Immature natural killer cell (primary cell): ENCODE measurements at places on chromosomes 6 and 20.

DNA sequence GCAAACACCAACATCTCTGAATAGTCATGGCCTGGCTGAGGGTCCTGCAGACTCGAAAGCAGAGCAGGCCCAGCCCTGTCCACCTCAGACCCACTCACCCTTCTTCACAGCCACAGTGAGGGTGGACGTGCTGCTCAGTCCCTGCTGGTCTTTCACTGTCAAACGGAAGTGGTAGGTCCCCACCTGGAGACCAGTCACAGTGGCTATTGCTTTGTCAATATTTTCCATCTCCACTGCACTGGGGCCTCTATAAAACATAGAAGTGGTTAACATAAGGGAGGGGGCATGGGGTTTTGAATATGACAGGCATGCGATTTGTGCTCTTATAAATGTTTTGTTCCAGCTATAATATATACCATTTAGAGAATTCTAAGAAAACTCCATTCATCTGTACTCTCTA lies 73.9 kb downstream of the ALDH5A1 start:
- H3K36me3 ChIP-seq, result no peaks in the 10 kb centered on the region
- H3K4me3 ChIP-seq, result no peak overlapping the region
- H3K4me1 ChIP-seq, result no peaks in the 10 kb centered on the region
- DNase-seq, result no peak

DNA sequence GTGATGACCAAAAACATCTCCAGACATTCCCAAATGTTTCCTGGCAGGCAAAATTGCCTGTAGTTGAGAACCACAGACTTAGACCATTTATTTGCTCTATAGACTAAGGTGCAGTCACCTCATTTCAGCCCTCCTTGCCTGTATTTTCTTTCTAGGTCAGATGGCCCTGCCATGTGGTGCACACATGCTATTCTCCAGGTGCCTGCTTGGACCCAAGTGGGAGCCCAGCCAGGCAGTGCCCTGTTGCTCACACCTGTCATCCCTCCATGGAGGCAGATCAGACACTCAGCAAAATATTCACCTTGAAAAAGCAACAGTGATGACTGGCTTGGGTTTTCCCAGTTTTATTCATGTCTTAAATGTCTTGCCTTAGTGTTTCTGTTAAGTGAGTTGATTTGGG lies 311.4 kb downstream of the TFAP2C start:
- no peak overlapping the region for H3K27ac ChIP-seq
- H3K36me3 ChIP-seq, result no peaks in the 10 kb centered on the region
- peaks cover 2% of the 10 kb centered on the region for H3K27me3 ChIP-seq
- H3K4me1 ChIP-seq, result no peaks in the 10 kb centered on the region
- H3K4me3 ChIP-seq, result no peak overlapping the region

DNA sequence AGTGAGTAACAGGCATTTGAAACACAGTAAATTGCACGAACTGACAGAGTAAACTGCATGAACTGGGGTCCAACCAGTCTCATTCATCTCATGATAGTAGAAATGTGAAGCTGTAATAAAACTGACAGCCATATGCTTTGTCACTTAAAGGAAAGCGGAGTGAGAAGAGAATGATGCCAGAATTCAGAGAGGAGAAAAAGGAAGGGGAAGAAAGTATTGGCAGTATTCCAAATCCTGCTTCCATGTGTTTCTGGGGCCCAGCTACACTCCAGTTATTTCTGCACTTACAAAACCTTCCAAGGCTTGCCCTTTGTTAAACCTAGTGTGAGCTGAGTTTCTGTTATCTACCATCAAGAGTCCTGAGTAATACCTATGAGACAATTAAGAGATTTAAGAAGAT lies 17.2 kb downstream of the SNX14 start:
- H3K36me3 ChIP-seq, result peaks cover 10% of the 10 kb centered on the region
- H3K27me3 ChIP-seq, result no peaks in the 10 kb centered on the region
- H3K27ac ChIP-seq, result no peak overlapping the region
- no peak overlapping the region for H3K4me3 ChIP-seq
- peaks cover 37% of the 10 kb centered on the region for H3K4me1 ChIP-seq
- no peak for DNase-seq

GRCh38 chr20:38735172-38735571 lies 10.9 kb downstream of the SLC32A1 start:
- no peaks in the 10 kb centered on the region for H3K36me3 ChIP-seq
- DNase-seq, result no peak
- peaks cover 17% of the 10 kb centered on the region for H3K4me1 ChIP-seq
- H3K4me3 ChIP-seq, result no peak overlapping the region
- H3K27ac ChIP-seq, result no peak overlapping the region
- peaks cover 20% of the 10 kb centered on the region for H3K27me3 ChIP-seq

DNA sequence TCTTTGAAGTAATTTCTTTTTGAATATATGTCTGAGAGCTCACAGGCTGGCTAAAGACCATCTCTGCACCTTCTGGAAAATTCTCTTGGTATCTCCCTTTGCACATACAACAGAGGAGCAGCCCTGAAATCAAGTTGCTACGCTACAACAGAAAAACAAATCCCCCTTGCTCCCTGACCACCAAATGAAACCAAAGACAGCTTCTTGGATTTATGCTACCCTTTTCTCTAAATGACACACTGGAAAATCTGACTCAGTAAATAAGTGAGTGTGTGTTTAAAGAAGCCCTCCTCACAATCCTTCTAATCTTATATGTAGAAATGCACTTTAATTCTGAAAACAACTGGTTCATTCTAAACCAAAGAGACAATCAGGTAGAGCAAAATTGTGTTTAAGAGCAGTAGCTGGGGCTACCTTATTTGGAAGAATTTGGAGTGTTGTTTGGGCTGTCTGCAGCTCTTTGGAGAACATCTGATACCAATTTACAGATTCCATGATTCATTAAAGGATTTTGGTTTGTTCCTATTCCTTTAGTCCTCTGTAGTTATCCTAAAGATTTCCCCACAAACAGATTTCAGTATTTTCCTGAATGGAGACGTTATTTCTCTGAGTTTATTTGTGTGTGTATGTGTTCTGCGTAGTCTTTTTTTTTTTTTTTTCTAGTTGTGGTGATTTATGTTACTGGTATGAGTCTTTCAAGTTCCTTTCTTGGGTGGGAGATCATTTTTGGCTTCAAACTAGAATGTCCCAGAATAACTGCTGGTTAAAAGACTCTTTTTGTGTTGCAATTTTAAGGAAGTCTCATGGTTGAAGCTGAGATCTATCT lies 36.4 kb upstream of the UTRN start:
- peaks cover 16% of the 10 kb centered on the region for H3K4me1 ChIP-seq
- H3K36me3 ChIP-seq, result no peaks in the 10 kb centered on the region
- H3K4me3 ChIP-seq, result no peak overlapping the region
- peaks cover 2% of the 10 kb centered on the region for H3K27me3 ChIP-seq
- no peak overlapping the region for H3K27ac ChIP-seq

DNA sequence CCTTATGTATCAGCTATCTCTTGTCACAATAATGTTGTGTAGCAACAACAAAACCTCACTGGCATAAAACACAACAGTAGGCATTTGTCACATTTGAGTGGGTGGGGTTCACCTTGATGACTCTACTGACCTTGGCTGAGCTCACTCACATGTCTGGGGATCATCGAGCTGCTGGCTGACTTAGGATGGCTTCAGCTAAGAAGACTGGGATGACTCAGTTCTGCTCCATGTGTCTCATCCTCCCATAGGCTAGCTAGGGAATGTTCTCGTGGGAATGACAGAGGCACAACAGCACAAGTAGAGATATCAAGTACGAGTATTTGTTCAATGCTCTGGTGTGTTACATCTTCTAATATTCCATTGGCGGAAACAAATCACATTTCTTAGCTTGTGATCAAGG lies 167.9 kb downstream of the PLCB1 start:
- H3K4me1 ChIP-seq, result peaks cover 10% of the 10 kb centered on the region
- no peaks in the 10 kb centered on the region for H3K27me3 ChIP-seq
- H3K27ac ChIP-seq, result no peak overlapping the region
- no peak overlapping the region for H3K4me3 ChIP-seq
- peaks cover 3% of the 10 kb centered on the region for H3K36me3 ChIP-seq

GRCh38 chr6:131657222-131657621 lies 20.1 kb downstream of the ENPP3 start:
- H3K4me1 ChIP-seq, result peaks cover 14% of the 10 kb centered on the region
- H3K36me3 ChIP-seq, result no peaks in the 10 kb centered on the region
- no peak overlapping the region for H3K27ac ChIP-seq
- no peaks in the 10 kb centered on the region for H3K27me3 ChIP-seq
- no peak for DNase-seq
- H3K4me3 ChIP-seq, result no peak overlapping the region

DNA sequence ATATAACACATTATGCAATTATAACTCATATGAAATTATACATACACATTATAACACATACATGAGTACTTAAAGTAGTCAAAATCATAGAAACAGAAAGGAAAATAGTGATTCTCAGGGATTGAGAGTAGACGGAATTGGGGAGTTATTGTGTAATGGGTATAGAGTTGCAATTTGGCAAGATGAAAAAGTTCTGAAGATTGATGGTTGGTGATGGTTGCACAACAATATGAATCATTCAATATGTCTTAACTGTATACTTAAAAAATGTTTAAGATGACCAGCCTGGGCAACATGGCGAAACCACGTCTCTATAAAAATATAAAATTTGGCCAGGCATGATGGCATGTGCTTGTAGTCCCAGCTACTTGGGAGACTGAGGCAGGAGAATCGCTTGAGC lies 372.7 kb downstream of the CDKAL1 start:
- H3K27ac ChIP-seq, result no peak overlapping the region
- no peak for DNase-seq

GRCh38 chr6:112031960-112032359 lies 21.9 kb upstream of the CCN6 start:
- H3K36me3 ChIP-seq, result no peaks in the 10 kb centered on the region
- no peak overlapping the region for H3K4me3 ChIP-seq
- H3K27me3 ChIP-seq, result peaks cover 2% of the 10 kb centered on the region
- H3K4me1 ChIP-seq, result peaks cover 28% of the 10 kb centered on the region
- DNase-seq, result no peak
- no peak overlapping the region for H3K27ac ChIP-seq

DNA sequence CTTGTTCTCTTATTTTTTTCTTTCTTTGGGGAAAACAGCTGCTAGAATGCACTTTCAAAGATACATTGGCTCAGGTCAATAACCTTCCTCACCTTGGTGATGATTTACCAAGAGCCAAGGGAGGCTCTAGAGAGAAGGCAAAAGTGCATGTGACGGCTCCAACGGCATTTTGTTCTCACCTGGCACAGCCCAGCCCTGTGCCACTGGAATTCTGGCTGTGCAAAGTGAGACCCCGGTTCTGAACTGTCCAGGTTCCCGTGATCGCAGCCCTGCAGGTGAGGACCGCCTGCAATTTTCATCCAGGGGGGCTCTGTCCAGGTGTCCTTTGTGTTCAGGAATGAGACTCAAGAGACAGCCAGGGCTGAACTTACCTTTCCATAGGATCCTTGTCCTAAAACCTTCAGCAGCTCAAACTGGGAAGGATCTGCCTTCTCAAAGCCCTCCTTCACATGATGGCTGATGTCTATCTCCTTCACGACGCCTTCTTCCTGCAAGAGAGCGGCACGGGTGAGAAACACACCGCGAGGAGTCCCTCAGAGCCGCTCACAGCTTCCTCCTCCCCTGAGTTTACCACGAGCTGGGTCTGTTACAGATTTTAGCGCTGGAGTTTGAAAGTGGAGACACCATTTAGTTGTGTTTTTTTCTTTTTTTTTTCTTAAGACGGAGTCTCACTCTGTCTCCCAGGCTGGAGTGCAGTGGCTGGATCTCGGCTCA lies 48.0 kb downstream of the RAMACL start:
- DNase-seq, result no peak
- no peak overlapping the region for H3K27ac ChIP-seq
- H3K36me3 ChIP-seq, result peaks cover 3% of the 10 kb centered on the region
- H3K4me3 ChIP-seq, result peak overlapping the region; percentile 21
- peaks cover 3% of the 10 kb centered on the region for H3K27me3 ChIP-seq

- H3K27me3 ChIP-seq, result peaks cover 16% of the 10 kb centered on the region
- H3K4me3 ChIP-seq, result no peak overlapping the region
- peak overlapping the region; percentile 98 for H3K27ac ChIP-seq
- peaks cover 57% of the 10 kb centered on the region for H3K4me1 ChIP-seq
- no peak for DNase-seq
Observed at GRCh38 chr20:36631646-36632045, 14.3 kb downstream of the SLA2 start.

- H3K27ac ChIP-seq, result no peak overlapping the region
- no peaks in the 10 kb centered on the region for H3K4me1 ChIP-seq
Observed at GRCh38 chr6:129544892-129545612, 164.9 kb downstream of the ARHGAP18 start.

GRCh38 chr6:56477241-56477640 lies 165.4 kb downstream of the DST start:
- H3K27me3 ChIP-seq, result no peaks in the 10 kb centered on the region
- no peaks in the 10 kb centered on the region for H3K4me1 ChIP-seq
- H3K4me3 ChIP-seq, result no peak overlapping the region

DNA sequence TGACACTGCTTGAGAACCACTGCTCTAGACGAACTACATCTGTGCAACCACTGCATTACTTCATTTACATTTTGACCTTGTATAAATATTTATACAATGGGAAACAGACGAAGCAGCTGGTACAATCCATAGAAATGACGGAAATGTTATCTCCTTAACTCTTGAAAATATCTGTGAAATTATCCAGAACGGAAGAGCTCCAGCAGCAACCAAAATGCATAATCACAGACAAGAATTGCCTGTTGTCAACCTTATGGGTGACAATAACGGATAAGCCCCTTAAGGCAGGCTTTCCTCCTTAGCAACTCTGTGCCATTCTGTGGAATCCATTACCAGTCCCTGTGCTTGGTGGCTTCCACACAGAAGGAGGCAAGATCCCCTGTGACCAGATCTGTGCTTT lies 115.4 kb downstream of the DTNBP1 start:
- DNase-seq, result no peak
- H3K27ac ChIP-seq, result no peak overlapping the region
- peaks cover 2% of the 10 kb centered on the region for H3K27me3 ChIP-seq
- no peak overlapping the region for H3K4me3 ChIP-seq

- no peak overlapping the region for H3K4me3 ChIP-seq
- H3K27ac ChIP-seq, result no peak overlapping the region
- DNase-seq, result no peak
- H3K4me1 ChIP-seq, result no peaks in the 10 kb centered on the region
- H3K36me3 ChIP-seq, result no peaks in the 10 kb centered on the region
- no peaks in the 10 kb centered on the region for H3K27me3 ChIP-seq
Observed at GRCh38 chr6:162242915-162243314, 484.7 kb downstream of the PRKN start.
